ENCODE measurements at places on chromosomes 1 and 21.

DNA sequence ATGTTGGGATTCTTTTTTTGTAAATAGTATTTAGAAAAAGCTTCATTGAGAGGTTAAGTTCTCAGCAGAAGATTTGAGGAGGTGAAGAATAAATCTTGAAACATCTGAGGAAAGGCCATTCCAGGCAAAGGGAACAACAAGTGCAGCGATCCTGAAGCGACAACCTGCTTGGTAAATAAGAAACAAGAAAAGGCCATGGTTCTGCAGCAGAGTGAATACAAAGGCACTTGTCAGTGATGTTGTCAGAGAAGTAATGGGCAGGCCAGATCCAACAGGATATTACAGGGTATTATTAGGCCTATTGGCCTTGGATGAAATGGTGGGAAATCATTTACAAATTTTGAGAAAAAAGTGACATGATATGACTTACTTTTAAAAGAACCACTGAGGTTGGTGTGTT is 960.0 kb downstream of the PLA2G4A start:
- no peak for DNase-seq

- DNase-seq, result no peak
Measured at GRCh38 chr1:197921235-197922069, 4.3 kb downstream of the LHX9 start.

- DNase-seq, result no peak
Measured at GRCh38 chr1:215128504-215128903, 46.0 kb downstream of the KCNK2 start.

- no peak for DNase-seq
Measured at GRCh38 chr1:158924677-158925076, 6.7 kb upstream of the PYHIN1 start.

DNA sequence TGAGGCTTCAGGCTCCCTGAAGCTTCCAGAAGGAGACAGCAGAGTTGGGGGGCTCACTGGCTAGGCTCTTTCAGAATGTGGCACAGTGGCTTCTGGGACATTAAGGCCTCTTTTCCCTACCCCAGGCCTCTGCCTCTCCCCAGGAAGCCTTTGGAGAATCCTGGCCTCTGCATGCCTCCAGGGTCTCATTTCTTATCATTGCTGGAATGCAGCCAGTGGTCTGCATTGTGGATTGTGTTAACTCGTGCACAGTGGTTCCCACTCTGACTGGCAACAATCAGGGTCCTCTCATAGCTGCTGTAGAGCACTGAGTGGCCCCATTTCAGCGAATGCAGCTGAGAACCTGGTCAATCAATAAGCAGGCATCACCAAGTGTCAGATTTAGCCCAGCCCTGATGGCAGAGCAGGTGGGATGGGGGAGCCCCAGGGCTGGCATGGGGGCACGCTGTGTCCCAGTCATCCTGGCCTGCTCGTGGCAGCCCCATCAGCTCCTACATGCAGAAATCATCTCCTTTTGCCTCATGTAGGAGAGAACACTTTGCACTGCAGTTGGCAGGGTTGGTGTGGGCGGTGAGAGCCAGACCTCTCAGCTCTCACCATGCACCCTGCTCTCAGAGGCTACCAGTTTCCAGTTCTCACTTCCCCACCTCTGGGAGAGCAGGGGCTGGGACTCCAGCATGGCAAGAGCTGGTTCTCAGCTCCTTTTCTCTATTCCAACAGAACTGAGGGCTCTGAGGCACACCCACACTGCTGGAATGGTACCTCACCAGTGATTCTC is 13.4 kb downstream of the ADORA1 start:
- DNase-seq, result no peak

DNA sequence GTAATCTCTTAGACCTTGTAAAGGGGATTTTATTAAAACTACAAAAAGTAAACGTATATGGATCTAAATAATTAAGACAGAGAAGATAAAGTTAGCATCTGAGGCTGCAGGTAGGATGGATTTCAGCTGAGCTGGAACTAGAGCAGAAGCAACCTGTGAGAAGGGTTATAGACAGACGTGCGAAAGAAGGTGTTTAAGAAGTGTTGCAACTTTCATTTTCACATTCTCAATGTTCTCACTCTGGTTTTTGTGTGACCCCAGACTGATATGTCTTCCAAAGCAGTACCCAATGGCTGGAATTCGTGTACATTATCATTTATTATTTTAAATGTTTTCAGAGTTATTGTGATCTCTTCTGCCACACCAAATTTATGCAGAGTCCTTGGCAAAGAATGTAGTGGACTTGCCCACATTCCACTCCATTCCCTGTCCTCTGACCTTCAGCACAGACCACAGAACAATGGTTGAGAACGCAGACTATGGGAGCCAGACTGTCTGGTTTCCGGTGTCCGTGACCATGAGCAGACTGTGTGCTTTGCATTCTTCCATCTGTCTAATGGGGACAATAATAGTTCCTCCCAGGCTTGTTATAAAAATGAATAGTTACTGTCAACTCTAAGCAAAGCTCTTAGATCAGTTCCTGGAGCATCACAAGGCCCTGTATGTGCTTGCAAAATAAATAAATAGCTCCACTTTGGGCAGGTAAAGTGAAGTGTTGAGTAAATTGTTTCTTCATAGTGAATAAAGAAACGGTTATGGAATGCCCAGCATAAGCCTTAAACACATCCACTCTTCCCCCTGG is 140.6 kb upstream of the SAMSN1 start:
- no peak for DNase-seq

- no peak for DNase-seq
Measured at GRCh38 chr1:118948351-118948750, 39.8 kb downstream of the TBX15 start.

DNA sequence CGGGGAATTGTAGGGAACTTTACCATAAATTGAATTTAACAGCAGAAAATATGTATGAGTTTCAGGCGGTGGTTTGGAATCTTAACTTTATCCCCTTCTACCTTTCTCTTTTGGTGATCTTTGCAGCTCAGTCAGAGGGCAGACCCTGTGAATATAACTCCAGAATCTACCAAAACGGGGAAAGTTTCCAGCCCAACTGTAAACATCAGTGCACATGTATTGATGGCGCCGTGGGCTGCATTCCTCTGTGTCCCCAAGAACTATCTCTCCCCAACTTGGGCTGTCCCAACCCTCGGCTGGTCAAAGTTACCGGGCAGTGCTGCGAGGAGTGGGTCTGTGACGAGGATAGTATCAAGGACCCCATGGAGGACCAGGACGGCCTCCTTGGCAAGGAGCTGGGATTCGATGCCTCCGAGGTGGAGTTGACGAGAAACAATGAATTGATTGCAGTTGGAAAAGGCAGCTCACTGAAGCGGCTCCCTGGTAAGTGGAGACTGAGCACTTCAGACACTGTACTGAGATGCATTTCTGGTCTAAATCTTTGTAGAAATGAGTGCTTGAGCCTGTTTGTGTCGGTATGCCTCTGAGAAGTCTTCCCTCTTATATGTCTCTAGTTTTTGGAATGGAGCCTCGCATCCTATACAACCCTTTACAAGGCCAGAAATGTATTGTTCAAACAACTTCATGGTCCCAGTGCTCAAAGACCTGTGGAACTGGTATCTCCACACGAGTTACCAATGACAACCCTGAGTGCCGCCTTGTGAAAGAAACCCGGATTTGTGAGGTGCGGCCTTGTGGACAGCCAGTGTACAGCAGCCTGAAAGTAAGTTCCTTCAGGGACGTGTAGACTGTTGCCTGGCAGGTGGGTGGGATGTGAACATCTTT is 1.5 kb downstream of the CCN1 start:
- DNase-seq, result no peak

DNA sequence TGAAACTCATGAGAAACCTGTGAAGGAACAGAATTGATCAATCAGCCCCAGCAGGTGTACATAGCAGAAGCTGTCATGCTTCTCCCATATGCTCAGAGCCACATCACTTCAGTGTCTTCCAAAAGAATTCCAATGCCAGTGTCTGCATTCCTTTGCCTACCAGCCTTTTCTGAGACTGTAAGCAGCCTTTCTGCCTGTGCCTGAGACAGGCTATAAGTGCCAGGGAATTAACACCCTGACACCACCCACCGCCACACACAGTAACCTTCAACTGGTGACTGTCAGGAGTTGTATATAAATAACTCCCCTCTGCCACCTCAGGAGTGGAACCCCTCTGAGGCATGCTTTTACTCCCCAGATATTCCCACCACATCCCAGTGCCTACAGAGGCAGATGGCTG is 38.1 kb upstream of the SLAMF9 start:
- no peak for DNase-seq

DNA sequence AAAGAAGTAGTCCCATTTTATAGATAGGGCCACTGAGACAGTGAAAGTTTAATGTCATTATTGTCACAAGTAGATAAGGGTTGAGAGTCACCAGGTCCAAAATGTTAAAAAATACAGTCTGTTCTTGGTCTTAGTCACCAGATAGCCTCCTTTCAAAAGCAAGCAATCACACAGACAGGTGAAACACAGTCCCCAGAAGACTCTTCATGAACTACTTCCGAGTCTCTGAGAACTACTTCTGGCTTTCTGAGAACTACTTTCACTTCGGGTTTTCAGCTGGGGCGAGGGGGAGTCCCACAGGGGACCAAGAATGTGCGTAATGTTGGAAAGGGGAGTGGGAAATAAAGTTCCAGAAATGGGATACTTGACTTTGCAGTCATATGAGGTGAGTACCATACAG is 143.2 kb downstream of the HHIPL2 start:
- DNase-seq, result no peak

- no peak for DNase-seq
Measured at GRCh38 chr21:34113842-34114241, 40.5 kb downstream of the MRPS6 start.

GRCh38 chr21:45595574-45596295 is 47.8 kb upstream of the PCBP3 start:
- no peak for DNase-seq

GRCh38 chr1:182122913-182123260 is 61.4 kb upstream of the ZNF648 start:
- no peak for DNase-seq

GRCh38 chr1:208055535-208055934 is 144.6 kb upstream of the CD34 start:
- DNase-seq, result no peak

- DNase-seq, result no peak
Measured at GRCh38 chr1:114104949-114105348, 48.7 kb downstream of the SYT6 start.

DNA sequence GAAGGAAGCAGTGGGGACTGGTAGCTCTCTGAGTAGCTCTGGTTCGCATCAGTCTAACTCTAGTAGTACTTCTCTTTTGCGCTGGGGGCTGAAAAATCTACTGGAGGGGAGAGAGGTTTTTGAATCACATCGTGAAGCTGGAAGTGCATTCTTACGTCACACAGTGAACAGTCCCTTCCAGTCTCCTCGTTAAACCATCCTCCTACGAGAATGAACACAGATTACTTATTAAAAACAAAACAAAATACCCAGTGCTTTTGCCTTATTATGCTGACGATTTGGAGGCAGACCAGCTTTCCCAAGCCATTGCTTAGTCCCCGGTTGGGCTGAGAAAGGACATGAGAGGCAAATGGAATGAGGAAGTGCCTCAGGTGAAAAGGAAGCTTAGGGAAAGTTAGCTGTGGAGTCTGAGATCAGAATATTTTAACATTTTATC is 16.1 kb downstream of the HUNK start:
- no peak for DNase-seq

DNA sequence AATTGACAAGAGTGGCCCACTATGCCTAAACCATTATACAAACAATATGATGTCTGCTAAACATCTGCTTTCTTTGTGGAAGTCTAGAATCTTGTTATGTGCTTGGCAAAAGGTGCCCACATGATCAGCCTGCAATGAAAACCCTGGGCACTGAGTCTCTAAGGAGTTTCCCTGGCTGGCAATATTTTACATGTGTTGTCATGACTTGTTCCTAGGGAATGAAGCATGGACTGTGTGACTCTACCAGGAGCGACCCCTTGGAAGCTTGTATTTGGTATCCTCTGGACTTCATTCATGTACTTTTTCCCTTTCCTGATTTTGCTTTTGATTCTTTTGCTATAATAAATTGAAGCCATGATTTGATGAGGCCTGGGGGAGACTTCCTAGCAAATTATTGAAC is 324.9 kb downstream of the HHIPL2 start:
- no peak for DNase-seq

GRCh38 chr1:22184892-22185612 is 42.2 kb upstream of the WNT4 start:
- DNase-seq, result no peak

DNA sequence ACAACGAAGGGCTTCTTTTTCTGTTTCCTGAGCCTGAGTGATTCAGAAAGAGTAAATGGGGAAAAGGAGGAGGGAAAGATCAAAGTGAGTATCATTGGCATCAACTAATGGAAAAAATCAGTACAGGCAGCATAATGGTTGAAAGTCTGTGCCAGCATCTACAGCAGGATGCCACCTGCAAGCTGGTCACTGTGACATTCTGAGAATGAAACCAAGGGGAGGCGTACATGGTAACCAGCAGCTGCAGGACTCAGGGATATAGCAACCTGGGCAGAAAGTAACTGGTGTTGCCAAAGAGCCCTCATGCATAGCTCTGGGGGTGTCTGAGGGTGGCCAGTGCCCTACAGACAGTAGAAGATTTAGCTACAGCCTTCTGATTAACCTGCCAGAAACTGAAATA is 305.9 kb downstream of the BRINP2 start:
- no peak for DNase-seq

- DNase-seq, result no peak
Measured at GRCh38 chr1:101205457-101205856, 31.4 kb upstream of the S1PR1 start.

DNA sequence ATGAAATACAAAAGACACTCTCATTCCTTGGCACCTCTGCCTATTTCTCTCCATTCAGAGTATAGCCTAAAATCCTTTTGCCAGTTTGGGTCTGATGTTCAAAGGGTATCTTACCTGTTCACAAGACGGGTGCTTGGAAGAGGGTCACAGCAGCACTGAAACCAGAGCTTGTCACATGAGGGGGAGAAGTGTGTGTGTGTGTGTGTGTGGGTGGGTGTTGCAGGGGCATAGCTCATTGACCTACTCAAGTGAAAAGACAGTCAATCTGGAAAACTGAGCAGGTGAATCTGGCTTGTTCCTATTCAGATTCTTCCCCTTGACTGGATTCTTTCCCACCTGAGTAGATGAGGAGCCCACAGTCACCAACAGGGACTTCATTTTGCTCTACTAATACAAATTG is 63.9 kb downstream of the KCTD3 start:
- DNase-seq, result no peak

DNA sequence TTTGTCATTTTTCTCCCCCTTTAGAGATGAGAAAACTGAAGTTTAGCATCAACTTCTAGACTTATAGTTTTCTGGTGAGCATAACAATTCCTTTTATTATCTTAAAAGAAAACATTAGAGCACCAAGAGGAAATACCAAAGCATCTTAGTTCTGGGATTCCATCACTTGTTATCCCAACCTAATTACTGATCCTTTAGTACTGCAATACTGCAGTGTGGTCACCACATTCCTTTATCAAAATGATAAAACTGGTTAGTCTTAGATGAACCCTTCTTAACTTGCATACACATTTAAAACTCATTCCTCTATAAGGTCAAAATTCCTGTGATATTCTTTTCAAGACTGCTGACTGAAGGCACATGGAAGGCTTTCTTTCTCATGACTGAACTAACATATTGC is 23.1 kb downstream of the SOD1 start:
- no peak for DNase-seq

- no peak for DNase-seq
Measured at GRCh38 chr1:4786055-4786454, 131.6 kb downstream of the AJAP1 start.

Data from stimulated activated CD8-positive, alpha-beta memory T cell treated with anti-CD3 and anti-CD28 coated beads, Interleukin-2, amount 100 ng/mL, for 1 hour (primary cell).